ENCODE measurements at places on chromosomes 7 and 10.

DNA sequence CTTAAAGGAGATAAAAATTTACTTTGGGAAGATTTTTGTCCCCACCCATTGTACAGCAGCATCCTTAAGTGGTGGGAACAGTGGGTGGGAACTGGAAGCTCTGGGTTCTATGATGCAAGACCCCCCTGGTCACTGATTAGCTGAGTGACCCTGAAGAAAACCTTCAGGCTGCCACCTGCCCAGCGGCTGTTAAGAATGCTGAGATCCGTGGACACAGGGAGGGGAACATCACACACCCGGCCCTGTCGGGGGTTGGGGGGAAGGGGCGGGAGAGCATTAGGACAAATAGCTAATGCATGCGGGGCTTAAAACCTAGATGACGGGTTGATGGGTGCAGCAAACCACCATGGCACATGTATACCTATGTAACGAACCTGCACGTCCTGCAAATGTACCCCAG, 14.5 kb downstream of the CARD11 start:
- DNase-seq, result no peak

GRCh38 chr7:108578937-108579336, 9.3 kb downstream of the DNAJB9 start:
- no peak for DNase-seq

- no peak for DNase-seq
Measured at GRCh38 chr10:58477122-58477521, 35.5 kb upstream of the BICC1 start.

DNA sequence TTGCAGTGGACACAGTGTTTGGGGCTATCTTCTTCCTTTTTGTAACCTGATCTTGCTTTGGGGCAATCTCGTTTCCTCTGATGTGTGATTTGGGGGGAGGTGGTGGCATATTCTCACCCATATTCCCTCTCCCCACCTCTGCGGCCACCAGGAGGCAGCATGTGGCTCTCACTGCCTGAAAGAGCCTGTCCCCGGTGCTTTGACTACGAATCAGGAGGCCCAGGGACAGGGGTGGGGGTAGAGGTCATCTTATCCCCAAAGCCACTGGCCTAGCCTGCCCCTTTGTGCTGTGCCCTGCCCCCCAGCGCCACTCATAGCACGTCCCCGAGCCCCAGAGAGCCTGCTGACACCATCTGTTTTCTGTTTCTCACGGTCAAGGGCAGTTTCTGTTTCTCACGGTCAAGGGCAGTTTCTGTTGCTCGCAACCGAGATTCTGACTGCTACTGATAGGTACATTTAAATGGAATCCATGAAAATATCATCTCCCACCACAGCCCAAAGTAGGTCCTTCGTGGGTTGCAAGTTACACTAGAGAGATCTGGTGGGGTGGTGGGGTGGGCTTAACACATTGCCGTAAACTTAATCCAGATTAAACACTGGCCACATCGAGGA, 28.2 kb downstream of the PHYH start:
- DNase-seq, result no peak

DNA sequence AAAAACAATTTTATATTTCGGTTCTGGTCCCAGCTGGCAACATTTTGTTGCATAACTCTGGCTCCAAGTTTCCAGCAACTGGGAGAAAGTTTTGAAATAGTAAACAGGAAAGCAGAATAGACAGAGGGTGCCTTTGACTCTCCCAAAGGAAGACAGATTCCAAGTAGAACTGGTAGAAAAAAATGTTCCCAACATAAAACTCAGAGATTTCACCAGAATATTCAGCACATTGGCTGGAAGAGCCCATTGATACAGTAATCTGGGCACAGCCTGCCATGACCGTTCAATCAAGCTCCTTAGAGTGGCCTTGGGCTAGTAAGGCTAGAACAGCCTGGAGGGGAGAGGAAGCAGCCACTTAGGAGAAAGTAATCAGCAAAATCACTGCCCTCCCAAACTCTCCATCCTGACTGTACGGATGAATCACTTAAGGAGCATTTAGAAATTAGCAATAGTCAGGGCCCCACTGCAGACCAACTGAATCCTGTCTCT, 120.4 kb downstream of the CUBN start:
- no peak for DNase-seq

GRCh38 chr7:37698276-37698675, 14.7 kb downstream of the GPR141 start:
- no peak for DNase-seq

GRCh38 chr10:81847675-81848074, 27.3 kb upstream of the NRG3 start:
- no peak for DNase-seq

DNA sequence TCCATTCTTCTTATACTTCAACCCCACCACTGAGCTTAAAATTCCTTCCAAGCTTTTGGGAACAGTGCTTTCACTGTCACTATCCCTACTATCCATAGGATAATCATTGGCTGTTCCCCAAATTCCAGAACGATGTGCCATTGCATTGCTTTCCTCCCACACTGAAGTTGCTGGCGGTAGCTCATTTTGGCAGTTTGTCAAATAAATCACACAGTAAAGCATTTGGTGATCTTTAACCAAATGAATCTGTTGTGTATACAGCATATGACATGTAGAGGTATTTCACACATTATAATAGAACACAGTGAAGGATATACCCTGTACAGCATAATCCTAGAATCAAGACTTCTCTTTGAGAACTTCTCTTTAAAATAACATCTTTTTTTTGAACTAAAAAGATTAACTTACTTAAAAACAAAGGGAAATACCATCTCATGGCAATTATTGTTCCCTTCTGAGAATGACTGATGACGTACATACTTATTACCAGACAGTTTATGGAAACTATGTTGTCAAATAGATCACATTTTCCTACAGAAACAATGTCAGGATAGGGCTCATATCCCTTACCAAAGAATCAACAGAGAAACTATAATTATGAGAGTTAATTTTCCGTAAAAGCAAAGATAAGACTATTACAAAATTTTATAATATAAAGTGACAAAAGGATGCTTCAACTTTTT, 93.6 kb downstream of the CTNNA3 start:
- DNase-seq, result no peak

DNA sequence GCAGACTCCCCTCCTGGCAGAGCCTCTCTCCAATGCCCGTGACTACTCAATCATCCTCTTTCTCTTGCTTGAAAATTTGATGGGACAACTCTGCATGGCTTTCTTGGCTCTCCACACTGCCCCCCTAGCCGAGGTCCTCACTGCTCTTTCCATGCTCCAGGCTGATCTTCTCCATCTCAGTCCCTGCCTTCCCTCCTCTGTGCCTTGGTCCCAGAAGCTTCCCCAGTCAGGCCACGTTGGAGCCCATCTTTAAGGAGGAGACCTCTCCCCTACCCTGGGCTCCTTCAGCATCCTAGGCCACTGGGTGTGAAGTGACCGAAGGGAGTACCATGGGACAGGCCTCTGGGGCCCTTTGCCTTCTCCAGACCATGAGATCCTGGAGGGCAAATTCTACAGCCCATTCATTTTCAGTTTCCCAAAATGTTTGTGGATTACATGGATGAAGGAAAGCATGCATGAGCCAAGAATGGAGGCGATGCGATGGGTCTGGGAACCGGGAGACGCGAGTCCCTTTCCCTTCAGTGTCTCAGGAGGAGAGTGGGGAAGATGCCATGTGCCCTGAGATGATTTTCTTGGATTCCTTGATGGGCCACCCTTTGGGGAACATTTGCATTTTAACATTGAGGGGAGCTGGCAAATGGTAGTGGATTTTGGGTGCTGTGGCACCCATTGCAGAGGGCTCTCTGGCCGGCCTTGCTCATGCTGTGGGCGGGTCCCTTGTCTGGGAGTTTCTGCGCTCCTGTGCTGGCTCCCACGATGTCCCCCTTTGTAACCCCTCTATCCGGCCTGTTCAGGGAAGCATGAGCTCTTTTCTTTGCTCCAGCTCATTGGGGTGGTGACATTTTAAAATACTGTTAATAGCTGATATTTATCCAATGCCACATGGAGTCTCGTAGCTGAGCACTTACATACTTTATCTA, 376.6 kb downstream of the RPS24 start:
- no peak for DNase-seq

- DNase-seq, result no peak
Measured at GRCh38 chr10:110822035-110822711, 49.6 kb upstream of the PDCD4 start.

GRCh38 chr7:83451501-83452045, 197.4 kb downstream of the SEMA3E start:
- DNase-seq, result no peak

DNA sequence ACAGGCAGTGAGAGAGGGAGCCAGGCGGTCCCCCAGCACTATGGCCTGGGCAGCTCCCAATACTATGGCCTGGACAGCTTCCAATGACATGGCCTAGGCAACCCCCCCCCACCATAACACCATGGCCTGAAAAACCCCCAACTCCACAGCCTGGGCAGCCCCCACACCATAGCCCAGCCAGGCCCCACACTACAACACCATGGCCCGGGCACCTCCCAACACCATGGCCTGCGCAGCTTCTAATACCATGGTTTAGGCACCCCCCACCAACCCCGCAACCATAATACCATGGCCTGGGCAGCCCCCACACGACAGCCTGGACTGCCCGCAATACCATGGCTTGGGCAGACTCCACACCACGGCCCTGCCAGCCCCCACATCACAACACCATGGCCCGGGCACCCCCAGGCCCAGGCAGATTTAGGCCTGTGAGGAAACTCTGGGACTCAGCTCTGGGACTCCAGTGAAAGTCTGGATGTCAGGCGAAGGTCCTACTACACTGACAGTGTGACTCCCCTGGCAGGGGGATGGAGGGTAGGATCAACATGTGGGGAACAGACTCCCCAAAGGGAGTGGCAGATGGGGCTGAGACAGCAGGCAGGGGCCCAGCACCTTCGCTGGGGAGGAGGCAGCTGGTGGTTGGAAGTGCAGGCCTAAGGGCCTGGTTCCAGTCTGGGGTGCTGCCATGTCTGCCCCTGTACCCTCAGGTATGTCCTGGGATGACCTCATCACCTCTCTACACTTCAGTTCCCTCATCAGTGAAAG, 8.7 kb downstream of the CPXM2 start:
- DNase-seq, result no peak

DNA sequence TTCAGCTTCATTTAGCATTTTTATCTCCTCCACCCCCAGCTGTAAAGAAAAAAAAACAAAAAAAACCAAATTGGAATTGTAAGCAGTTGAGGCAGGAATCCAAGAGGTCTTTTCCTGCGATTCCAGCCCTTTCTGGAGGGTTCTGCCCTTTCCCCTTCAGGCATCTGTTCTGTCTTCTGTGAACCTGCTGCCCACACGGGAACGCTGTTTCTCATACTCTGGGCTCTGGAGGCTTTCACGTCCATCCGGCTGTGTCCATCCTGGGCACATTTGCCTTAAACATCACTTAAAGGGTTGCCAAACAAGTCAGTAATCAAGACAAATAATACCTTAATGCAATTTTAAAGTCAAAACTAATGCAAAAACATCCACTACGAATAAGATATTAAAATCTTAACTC, 302.8 kb upstream of the PITRM1 start:
- DNase-seq, result no peak

GRCh38 chr7:156163747-156164146, 351.5 kb upstream of the SHH start:
- no peak for DNase-seq

- DNase-seq, result no peak
Measured at GRCh38 chr10:23436983-23437382, 1.9 kb upstream of the OTUD1 start.

GRCh38 chr10:44951576-44952226, 7.9 kb upstream of the RASSF4 start:
- no peak for DNase-seq

GRCh38 chr10:7121154-7121797, 289.6 kb downstream of the SFMBT2 start:
- DNase-seq, result no peak

DNA sequence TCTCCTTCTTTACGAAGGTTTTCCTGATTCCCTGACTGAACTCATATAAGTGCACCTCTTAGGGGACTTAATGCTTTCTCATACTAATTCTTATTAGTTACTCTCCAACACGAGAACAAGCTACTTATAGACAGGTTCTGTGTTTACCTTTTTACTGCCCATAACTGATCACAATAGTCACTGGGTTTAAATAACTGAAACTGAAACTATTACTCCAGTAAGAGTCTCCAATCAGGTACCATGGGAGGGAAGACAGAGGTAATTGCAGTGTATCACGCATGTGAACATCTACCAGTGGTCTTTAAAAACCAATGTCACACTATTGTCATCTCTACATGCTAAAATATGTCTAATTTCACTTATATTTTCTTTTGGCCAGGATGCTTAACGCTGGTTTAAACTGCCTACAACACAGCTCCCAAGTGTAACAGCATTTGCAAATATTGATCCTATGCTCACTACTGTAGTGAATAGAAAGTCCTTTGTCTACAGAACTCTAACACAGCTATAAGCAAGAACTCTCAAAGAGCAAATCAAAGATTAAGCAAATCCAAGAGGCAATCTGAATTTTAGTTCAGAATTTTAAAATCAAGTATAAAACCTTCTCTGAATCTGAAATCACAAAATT, 3.6 kb downstream of the GDI2 start:
- DNase-seq, result no peak

DNA sequence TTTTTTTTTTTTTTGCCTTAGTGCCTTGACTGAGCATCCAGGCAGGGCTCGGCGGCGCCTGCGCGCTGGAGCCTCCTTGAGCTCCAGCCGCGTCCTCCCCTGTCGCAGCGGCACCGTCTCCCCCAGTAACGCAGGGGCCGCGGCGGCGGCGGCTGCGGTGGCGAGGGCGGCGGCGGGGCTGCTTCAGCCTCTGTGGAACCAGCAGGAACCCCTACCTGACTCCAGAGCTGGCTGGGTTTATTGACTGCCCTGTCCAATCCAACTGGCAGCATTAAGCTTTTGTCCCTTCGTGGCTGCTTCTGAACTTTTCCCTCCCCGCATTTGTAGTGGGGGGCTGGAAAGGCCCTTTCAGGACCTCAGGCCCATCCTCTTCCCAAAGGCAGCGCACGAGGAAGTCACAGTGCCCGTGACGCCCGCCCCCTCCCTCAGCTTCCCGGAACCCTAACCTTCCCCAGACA, at the start of gene GPR85:
Gene GPR85 (minus strand): TSS at position 397 of the 458 bp plus-strand sequence. CDS start 2,106 bp downstream, outside the sequence.
- no peak for DNase-seq

- DNase-seq, result no peak
Measured at GRCh38 chr7:137209151-137209817, 134.2 kb downstream of the PTN start.

DNA sequence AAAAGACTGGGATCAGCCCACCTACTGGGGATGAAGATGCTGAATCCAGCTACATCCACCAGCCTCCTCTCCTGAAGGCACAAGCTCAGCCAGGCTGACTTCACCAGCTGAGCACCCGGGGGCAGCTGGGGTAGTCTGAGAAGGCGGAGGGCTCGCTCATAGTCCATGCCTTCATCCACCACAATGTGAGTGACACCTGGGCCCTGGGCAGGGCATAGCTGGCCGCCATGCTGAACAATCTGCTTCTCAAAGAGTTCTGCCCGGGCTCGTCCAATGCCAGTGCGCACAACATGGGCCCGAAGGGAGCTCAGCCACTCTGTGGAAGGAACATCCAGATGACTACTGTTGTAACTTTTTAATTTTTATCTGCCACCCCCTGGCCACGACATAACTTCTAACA, 2.2 kb downstream of the POLL start:
- DNase-seq, result no peak

- DNase-seq, result no peak
Measured at GRCh38 chr7:132095111-132095765, 481.0 kb downstream of the PLXNA4 start.
